ENCODE measurements at places on chromosomes 2 and 18.

- DNase-seq, result no peak
Measured at GRCh38 chr2:126858991-126859390, 39.7 kb upstream of the TEX51 start.

DNA sequence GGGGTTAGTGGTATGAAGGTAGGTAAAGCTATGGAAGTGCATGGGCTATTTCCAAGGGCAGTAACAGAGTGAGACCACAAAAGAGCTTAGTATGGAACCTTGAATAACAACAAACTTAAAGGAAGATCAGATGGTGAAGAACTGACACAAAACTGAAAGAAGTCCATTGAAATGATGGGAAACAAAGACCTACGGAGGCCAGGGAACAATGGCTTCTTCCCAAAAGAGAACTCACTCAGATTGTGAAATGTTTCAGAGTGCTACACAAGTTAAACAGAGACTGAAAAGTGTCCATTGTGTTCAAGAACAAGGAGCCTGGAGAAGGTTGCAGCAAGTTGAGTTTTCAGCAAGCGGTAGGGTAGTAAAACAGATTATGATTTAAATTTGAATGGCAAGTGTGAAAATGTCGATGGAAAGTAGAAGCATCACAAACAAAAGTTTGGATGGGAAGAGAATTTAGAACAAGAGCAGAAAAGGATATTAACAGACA, 700.0 kb upstream of the NXPH2 start:
- DNase-seq, result no peak

DNA sequence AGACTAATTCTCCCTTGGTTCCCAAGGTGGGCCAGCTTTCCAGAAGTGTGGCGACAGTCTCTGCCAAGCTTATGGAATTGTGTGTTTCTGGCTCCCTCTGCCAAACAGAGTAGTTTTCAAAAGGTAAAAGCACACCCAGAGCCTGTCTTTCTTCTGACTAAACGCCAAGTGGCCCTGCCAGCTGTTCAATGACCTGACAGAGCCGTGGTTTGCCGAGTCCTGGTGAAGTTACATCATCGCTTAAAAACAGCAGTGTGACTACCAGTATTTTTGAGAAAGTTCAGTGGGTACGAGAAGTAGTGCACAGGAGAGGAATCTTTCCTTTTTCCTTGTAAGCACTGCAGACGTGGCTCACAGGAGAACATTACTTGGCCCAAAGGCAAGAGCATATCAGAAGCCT, 1.9 kb downstream of the PER2 start:
- DNase-seq, result no peak

- DNase-seq, result no peak
Measured at GRCh38 chr2:104434318-104434792, 419.6 kb upstream of the POU3F3 start.

DNA sequence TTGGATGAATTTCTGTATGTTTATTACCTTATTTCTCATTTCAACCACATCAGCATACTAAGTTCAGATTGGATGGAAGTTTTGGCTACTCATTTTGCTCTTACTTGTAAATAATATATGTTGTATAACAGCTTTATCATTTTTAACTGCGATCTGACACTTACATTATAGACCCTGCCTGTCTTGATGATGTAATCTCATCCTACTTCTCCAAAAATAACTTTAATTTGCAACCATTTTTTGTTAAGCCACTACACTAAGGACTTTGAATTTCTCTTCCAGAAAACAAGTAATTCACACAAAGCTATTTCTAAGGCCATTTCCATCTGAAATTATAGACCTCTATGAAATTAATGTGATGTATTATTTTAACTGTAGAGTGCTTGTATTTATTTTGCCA, 240.7 kb downstream of the WDR7 start:
- DNase-seq, result no peak

DNA sequence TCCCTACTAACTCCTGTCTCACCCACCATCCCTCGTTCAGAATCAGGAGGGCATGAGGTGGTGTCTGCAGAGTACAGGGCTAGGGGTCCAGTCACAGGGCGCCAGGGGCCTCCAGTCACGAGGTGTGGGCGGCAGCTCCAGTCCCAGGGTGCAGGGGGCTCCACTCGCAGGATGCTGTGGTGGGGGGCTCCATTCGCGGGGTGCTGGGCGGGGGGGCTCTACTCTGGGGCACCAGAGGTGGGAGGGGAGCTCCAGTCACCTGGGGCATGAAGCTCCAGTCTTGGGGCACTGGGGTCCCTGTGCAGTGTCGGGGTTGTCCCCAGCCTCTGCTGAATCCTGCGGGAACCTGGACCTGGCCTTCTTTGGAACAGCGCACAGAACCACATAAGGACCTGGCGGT, 66.0 kb downstream of the EIPR1 start:
- DNase-seq, result no peak

DNA sequence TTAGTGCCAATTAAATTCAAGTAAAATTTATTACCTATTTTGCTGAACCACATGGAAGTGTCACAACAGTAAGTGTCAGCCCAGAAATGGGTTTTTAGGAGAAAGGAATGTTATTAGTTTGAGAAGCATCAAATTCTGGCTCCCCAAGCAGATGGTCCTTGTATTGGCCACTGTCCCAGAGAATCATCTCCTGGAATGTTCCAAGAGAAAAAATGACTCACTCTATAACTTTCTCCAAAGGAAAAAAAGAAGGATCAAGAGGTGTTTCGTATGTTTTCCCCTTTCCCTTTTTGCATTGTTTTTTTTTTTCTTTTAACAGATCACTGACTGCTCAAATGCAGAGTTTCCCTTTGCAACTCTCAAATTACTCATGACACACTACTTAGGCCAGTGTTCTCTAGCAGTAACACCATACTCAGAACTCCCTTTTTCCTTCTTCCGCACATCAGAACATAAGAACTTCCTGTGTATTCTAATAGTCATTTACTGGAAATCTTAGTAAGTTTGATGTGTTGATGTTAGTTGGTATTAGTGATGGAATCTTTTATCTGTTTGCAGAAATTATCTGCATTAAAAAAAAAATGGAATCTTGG, 390.3 kb downstream of the GPD2 start:
- no peak for DNase-seq
